SJSA1 (cell line): ENCODE measurements at places on chromosomes 7 and 10. TPM values are rescaled to one million over a fixed set of nuclear protein-coding genes. Genes with fewer than 3 reads are reported as not detected.

DNA sequence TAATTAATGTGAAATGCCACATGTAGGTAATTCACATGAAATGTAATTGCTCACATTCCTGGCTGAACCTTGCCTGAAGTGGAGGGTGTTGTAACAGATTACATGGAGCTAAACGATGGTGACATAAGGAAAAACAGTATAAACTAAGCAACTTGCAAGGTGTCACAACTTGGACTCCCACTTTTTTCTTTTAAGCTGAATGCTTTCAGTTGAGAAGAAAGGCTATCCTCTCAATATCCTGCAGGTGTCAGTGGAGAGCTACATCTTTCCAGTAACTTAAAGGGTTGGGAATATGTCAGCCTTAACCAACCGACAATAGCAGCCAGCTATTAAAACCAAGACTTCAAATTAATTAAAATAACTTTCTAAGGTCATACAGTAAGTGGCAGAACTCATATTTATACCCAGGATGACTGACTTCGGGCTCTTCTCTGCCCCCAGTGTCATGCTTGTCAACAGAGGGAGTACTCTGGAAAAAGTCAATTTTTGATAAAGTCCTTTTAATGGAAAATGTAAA, 33.7 kb downstream of the NRBF2 start:
- DNase-seq = peak; percentile 52

GRCh38 chr7:77819021-77819420, 20.4 kb downstream of the PHTF2 start:
- no peak for DNase-seq

- no peak for DNase-seq
Measured at GRCh38 chr7:106143711-106144337, 31.7 kb upstream of the SYPL1 start.

GRCh38 chr7:105027176-105027853, 13.3 kb downstream of the KMT2E start:
- no peak for DNase-seq

GRCh38 chr10:35700487-35700882, 58.4 kb upstream of the FZD8 start:
- DNase-seq = no peak

- DNase-seq = no peak
Measured at GRCh38 chr7:129343099-129343700, 91.0 kb upstream of the STRIP2 start.

GRCh38 chr10:75108684-75109458, 2.6 kb upstream of the SAMD8 start:
- DNase-seq = no peak

- no peak for DNase-seq
Measured at GRCh38 chr7:30114536-30115238, 20.1 kb upstream of the MTURN start.

- no peak for DNase-seq
Measured at GRCh38 chr10:7406712-7407333, 4.0 kb downstream of the SFMBT2 start.

- no peak for DNase-seq
Measured at GRCh38 chr10:129694691-129695243, 227.7 kb downstream of the MGMT start.

DNA sequence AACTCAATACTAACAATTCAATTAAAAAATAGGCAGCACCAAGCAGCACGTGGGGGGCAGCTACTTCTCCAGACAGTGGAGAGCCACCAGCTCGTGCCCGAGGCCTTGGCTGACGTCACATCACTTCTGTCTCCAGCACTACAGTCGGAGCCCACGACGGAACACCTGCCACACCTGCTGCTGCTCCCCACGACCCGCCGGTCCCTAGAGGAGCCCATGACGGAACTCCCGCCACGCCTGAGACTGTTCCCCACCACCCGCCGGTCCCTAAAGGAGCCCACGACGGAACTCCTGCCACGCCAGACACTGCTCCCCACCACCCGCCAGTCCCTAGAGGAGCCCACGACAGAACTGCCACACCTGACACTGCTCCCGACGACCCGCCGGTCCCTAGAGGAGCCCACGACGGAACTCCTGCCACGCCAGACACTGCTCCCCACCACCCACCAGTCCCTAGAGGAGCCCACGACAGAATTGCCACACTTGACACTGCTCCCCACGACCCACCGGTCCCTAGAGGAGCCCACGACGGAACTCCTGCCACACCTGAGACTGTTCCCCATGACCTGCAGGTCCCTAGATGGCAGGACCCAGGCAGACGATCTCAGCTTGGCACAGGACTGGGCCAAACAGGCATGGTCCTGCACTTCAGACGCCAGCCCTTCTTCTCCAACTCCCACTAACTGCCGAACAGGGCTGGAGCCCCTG, 258.0 kb downstream of the ELFN1 start:
- no peak for DNase-seq

The ASB15 gene
- total RNA-seq = 1.0 and 1.4 TPM in 2 replicates

The HOXA5 gene
- total RNA-seq = 0.79 and 0.81 TPM in 2 replicates

The SPDYE8 gene
- 0.24 TPM in 1 of 2 replicates, not detected in the other for total RNA-seq

The EPDR1 gene
- total RNA-seq = 46.2 and 58.1 TPM in 2 replicates

The AS3MT gene
- total RNA-seq = 0.09 and 0.45 TPM in 2 replicates

The IQUB gene
- 0.08 TPM in 1 of 2 replicates, not detected in the other for total RNA-seq

The C10orf105 gene
- total RNA-seq = not detected in 2 replicates

The ING3 gene
- 18.3 and 31.2 TPM in 2 replicates for total RNA-seq

The TMEM225B gene
- total RNA-seq = 0.41 and 1.1 TPM in 2 replicates

The HABP2 gene
- total RNA-seq = not detected in 2 replicates

The AOAH gene
- total RNA-seq = 0.61 TPM in 1 of 2 replicates, not detected in the other
